ENCODE measurements at places on chromosomes 5 and 9. TPM values are rescaled to one million over a fixed set of nuclear protein-coding genes. Genes with fewer than 3 reads are reported as not detected.

The CCIN gene
- total RNA-seq: not detected

The SNX30 gene
- total RNA-seq: 12.4 TPM

The PCDHGA5 gene
- total RNA-seq: 0.11 TPM

The SPINK6 gene
- not detected for total RNA-seq

The SLC25A2 gene
- total RNA-seq: 0.13 TPM

The LMBRD2 gene
- total RNA-seq: 4.7 TPM

The RARS1 gene
- 170 TPM for total RNA-seq

The ADCY2 gene
- not detected for total RNA-seq

- no peaks in the 10 kb centered on the region for H3K4me1 ChIP-seq
- H3K27me3 ChIP-seq: 0 out of 3 replicates have a peak, but pooled peaks cover 1% of the 10 kb centered on the region
- H3K36me3 ChIP-seq: no peaks in the 10 kb centered on the region
- H3K27ac ChIP-seq: no peak overlapping the region
Measured at GRCh38 chr5:81757404-81757803, 6.5 kb upstream of the SSBP2 start.

- no peak for DNase-seq
- H3K36me3 ChIP-seq: no peaks in the 10 kb centered on the region
- H3K4me3 ChIP-seq: no peak overlapping the region
- no peak overlapping the region for H3K27ac ChIP-seq
- no peaks in the 10 kb centered on the region for H3K4me1 ChIP-seq
Measured at GRCh38 chr5:169641253-169641652, 4.2 kb downstream of the DOCK2 start.

GRCh38 chr9:113530942-113531341 lies 67.4 kb downstream of the RGS3 start:
- H3K27ac ChIP-seq: no peak overlapping the region
- H3K27me3 ChIP-seq: no peaks in the 10 kb centered on the region
- H3K4me1 ChIP-seq: no peaks in the 10 kb centered on the region
- peaks cover 37% of the 10 kb centered on the region for H3K36me3 ChIP-seq
- no peak overlapping the region for H3K4me3 ChIP-seq
- no peak for DNase-seq

DNA sequence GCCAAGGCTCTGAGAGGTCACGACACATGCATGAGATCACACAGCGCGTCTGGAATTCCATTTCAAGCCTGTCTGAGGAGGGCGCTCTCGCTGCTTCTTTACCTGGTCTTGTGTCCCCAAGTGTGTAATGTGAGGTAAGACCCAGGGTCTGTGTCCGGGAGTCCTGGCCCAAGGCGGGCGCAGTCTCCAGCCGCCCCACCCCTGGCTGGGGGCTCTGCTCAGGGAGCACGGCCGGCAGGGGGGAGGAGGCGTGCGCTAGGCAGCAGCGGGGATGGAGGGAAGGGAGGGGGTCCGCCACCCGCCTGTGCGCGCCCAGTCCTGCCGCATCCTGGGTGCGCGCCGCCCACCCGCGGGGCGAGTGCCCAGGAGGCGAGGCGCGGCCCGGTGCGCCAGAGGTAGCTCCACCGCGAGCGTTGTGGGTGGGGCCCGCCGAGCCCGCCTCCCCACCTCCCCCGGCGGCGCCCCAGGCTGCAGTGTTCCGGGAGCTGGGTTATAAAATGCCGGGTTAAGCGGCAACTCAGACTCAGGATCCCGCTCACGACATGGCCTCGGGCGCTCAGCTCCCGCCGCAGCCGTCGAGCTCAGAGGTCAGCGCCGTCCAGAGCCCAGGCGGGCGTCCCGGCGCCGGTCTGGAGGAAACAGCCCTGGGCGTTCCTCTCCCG lies at the start of gene CCNI2:
Gene CCNI2 (plus strand): TSS at position 473 of the 662 bp plus-strand sequence. CDS start 70 bp downstream, at position 543.
- no peaks in the 10 kb centered on the region for H3K36me3 ChIP-seq
- no peak for DNase-seq
- no peak within 1 kb of the TSS for H3K27ac ChIP-seq
- H3K4me3 ChIP-seq: no peak within 1 kb of the TSS

GRCh38 chr5:73391441-73391881 lies 57.1 kb downstream of the FOXD1 start:
- no peak for DNase-seq
- no peak overlapping the region for H3K4me3 ChIP-seq
- H3K4me1 ChIP-seq: peaks cover 22% of the 10 kb centered on the region
- H3K27ac ChIP-seq: no peak overlapping the region

GRCh38 chr5:116527582-116527981 lies 47.0 kb downstream of the SEMA6A start:
- no peaks in the 10 kb centered on the region for H3K36me3 ChIP-seq
- no peak overlapping the region for H3K4me3 ChIP-seq
- peaks cover 92% of the 10 kb centered on the region for H3K4me1 ChIP-seq
- DNase-seq: no peak

GRCh38 chr9:104927216-104927911 lies 591 bp downstream of the ABCA1 start:
- H3K27ac ChIP-seq: peak overlapping the region; percentile 79
- peaks cover 59% of the 10 kb centered on the region for H3K4me1 ChIP-seq
- H3K27me3 ChIP-seq: no peaks in the 10 kb centered on the region
- H3K4me3 ChIP-seq: peak overlapping the region; percentile 70

GRCh38 chr9:26292943-26293342 lies 599.7 kb downstream of the CAAP1 start:
- no peak overlapping the region for H3K4me3 ChIP-seq
- H3K27me3 ChIP-seq: no peaks in the 10 kb centered on the region
- no peak for DNase-seq
- no peaks in the 10 kb centered on the region for H3K4me1 ChIP-seq

- peak overlapping the region; percentile 93 for H3K27ac ChIP-seq
- H3K36me3 ChIP-seq: no peaks in the 10 kb centered on the region
- peak overlapping the region; percentile 60 for H3K4me3 ChIP-seq
- H3K27me3 ChIP-seq: no peaks in the 10 kb centered on the region
Measured at GRCh38 chr5:134019636-134020035, 14.9 kb upstream of the VDAC1 start.

- H3K4me3 ChIP-seq: no peak overlapping the region
- no peak for DNase-seq
- H3K27ac ChIP-seq: no peak overlapping the region
- H3K4me1 ChIP-seq: peaks cover 64% of the 10 kb centered on the region
- no peaks in the 10 kb centered on the region for H3K27me3 ChIP-seq
Measured at GRCh38 chr9:137114220-137114612, 317 bp downstream of the DPP7 start.

DNA sequence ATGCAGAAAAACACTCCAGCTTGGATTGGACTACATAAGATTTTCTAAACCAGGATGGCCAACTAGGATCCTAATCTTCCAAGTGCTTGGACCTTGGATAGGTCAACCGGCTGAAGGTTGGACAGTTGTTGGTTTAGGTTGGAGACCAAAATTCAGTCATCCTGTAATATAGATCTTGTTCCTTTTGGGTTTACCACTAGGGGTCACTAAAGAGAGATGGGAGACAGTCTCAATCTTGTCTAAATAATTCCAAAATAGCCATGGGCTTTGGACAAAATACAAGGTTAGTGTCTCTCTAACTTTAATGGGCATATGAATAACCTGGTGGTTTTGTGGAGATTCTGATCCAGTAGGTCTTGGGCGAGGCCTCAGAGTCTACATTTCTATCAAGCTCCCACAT lies 148.7 kb upstream of the ERCC6L2 start:
- no peaks in the 10 kb centered on the region for H3K36me3 ChIP-seq
- no peak overlapping the region for H3K27ac ChIP-seq
- peaks cover 69% of the 10 kb centered on the region for H3K4me1 ChIP-seq
- DNase-seq: peak; percentile 48

DNA sequence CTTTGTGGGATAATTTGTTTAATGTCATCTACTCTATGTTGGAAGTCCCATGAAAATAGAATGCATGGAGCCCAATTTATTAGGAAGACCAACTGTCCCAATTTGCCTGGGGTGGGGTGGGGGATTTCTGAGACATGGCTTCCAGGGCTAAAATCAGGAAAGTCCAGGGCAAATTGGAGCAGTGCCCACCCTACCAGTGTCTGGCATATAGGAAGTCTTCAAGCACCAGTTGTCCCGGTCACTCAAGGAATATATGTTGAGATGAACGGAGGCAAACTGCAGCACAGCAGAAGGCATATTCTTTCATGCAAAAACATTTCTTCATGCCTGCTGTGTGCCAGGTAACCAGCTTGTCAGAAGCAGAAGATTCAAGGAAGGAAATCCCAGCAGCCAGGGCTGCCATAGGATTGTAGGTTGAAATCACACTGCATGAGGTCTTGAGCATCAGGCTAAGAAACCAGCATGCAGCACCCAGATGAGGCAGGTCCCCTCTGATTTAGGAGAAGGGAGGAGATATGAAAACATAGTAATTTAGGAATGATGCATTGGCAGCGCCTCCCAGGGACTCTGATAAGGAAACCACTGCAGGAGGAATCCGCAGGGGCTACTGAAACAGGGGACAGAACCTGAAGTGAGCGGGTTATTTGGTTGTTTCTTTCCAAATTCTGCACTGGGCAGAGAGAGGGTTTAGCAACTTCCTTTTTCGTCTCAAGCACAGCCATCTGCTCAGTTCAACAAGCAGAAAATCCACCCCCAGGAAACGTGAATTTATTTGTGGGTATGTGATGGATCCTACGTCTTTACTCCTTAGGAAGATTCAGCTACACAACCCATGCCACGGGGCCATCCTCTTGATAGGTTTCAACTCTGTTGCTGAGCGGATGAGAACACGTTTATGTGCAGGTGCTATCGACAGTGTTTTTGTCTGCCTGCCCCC lies 112.6 kb upstream of the CPEB4 start:
- no peak overlapping the region for H3K27ac ChIP-seq
- H3K4me3 ChIP-seq: no peak overlapping the region
- peaks cover 49% of the 10 kb centered on the region for H3K4me1 ChIP-seq
- H3K36me3 ChIP-seq: no peaks in the 10 kb centered on the region
- H3K27me3 ChIP-seq: no peaks in the 10 kb centered on the region
- DNase-seq: no peak

DNA sequence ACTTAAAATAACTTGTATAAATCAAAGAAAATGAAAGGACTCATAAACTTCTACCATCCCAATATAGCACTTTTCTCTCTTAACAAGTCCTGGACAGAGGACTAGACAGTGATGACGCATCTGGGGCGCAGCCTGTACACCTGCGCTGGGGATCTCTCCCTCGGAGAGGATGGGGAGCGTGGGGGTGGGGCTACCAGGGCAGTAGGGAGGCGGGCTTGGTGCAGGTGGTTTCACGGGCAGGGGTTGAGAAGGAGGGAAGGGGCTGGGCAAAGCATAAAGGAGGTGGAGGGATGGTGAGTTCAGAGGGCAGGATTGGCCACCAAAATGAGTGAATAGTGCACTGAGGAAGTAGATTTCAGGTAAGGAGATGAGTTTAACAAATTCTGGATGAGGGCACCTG lies 41.1 kb downstream of the STC2 start:
- peaks cover 12% of the 10 kb centered on the region for H3K27me3 ChIP-seq
- DNase-seq: no peak
- H3K36me3 ChIP-seq: no peaks in the 10 kb centered on the region
- H3K4me1 ChIP-seq: peaks cover 39% of the 10 kb centered on the region
- no peak overlapping the region for H3K27ac ChIP-seq
- H3K4me3 ChIP-seq: no peak overlapping the region

GRCh38 chr9:121398374-121398773 lies 28.3 kb upstream of the STOM start:
- H3K27ac ChIP-seq: no peak overlapping the region

DNA sequence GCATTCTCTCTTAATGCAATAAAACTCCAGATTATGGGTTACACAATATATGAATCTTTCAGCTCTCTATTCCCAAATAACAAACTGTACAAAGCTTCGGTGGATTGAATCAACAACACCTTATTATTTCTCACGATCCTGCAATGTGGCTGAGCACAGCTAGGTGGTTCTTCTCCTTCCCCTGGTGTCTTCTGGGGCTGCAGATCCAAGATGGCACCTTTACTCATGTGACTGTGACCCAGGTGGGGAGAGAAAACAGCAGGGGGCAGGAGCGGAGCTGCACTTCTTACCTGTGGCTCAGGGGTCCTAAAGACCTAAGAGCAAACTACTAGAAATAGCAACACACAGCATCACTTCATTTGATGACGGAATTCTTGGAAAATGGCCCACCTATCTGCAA lies 233.1 kb downstream of the IRX1 start:
- H3K36me3 ChIP-seq: no peaks in the 10 kb centered on the region
- no peak overlapping the region for H3K4me3 ChIP-seq
- no peak for DNase-seq
- no peaks in the 10 kb centered on the region for H3K27me3 ChIP-seq

DNA sequence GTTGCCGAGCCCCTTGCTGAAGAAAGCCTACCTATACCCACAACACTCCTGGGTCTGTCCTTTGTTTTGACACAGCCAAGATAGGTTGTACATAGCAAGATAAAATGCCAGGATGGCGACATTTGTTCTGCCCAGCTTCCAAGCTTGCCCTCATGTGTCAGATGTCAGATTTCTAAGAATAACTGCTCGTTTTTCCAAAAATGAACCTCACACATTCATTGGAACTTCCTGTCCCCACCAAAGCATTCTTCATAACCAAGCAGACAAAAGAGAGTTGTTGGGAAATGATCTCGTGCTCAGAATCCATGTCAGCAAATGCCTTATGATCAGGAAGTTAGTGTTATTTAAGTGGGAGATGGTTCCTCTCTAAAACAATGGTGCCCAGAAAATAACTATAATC lies 210.1 kb downstream of the ZNF608 start:
- peaks cover 29% of the 10 kb centered on the region for H3K4me1 ChIP-seq

All from HepG2 (cell line).